Activated CD4-positive, alpha-beta T cell treated with anti-CD3 and anti-CD28 coated beads, Interleukin-10, Interleukin-2, amounts not matched to agents 100 ng/mL and 50 ng/mL, durations not matched to agents 16 hours and 8 hours (primary cell): ENCODE measurements at places on chromosomes 3 and 15.
A peak's percentile ranks its signal among the peaks of the same experiment; 100 is the strongest.

- no peak for DNase-seq
Measured at GRCh38 chr15:88658972-88659931, 20.4 kb downstream of the ISG20 start.

GRCh38 chr15:77009646-77010311 lies 14.9 kb downstream of the PSTPIP1 start:
- no peak for DNase-seq

DNA sequence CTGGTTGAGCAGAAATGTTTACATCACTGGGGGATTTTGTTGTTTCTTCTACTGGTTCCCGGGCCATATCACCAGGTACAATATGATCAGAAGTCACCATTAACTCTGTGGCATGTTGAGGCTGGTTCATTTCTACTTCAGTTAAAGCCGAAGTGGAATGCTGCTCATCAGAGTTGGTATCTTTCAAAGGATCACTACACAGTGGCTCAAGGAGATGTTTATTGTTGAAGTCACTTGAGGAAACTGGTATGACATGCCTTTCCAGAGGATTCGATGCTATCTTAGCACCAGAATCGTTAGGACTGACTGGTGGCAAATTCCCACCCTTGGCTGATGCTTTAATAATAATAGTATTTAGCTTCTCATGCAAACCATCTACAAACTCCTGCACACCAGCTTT lies 49.9 kb downstream of the TASOR start:
- DNase-seq: no peak

- DNase-seq: peak; percentile 46
Measured at GRCh38 chr3:151230646-151231045, 27.6 kb upstream of the GPR171 start.

DNA sequence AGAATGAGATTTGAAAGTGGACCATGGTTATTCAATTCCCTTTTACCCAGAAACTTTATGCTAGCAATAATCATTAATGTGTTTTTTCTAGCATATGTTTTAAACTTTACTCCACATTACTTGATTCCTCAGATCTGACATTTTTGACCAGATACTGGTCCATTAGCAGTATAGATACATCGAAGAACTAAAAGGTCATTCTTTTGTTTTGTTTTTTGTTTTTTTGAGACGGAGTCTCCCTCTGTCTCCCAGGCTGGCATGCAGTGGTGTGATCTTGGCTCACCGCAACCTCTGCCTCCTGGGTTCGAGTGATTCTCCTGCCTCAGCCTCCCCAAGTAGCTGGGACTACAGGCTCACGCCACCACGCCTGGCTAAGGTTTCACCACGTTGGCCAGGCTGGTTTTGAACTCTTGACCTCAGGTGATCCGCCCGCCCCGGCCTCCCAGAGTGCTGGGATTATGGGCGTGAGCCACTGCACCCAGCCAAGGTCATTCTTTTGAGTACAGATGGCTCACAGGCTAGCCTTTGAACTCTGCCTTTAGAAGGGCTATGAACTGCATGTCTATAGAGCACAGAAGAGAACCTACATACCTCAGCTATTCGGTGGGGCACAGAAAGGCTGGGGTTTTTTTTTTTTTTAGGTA lies 28.6 kb downstream of the CHP1 start:
- no peak for DNase-seq

DNA sequence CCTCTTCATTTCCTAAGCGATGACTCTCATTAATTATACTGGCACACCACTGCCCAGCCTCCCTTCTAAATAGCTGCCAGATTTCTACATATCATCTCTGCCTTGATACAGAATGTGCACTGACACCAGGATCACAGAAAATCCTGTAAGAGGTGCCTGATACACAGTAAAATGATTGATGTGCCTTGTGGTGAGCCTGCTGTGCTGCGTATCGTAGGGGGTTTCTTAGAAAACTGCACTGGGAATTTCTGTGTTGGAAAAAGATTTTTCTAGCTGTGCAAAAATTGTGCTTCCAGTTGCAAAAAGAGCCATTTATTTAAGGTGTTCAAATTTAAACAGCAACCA lies 3.0 kb upstream of the PLCH1 start:
- DNase-seq: no peak

GRCh38 chr3:90062631-90063200 lies 955.3 kb downstream of the EPHA3 start:
- DNase-seq: no peak

DNA sequence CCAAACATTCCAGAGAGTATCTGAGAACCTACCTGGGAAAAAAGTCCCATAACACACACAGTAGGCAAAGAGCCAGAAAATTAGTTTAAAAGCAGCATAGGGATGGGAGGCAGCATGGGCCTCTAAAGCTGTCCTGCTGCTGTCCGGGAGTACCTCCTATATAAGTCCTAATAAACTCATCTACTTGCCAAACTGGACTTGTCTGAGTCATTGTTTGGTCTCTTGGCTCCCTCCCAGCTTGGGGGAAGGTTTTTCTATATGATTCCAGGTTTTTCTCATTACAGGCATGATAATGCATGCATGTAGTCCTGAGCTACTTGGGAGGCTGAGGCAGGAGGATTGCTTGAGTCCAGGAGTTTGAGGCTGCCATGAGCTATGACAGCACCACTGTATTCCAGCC lies 17.5 kb upstream of the HACD2 start:
- DNase-seq: no peak

DNA sequence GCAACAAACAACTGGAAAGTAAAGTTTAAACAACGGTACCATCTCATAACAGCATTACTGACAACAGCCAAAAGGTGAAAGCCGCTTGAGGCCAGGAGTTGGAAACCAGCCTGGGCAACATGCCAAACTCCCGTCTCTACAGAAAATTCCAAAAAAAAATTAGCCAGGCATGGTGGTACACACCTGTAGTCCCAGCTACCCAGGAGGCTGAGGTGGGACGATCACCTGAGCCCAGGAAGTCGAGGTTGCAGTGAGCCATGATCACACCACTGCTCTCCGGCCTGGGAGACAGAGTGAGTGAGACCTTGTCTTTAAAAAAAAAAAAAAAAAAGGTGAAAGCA lies 4.4 kb downstream of the TNK2 start:
- DNase-seq: no peak

DNA sequence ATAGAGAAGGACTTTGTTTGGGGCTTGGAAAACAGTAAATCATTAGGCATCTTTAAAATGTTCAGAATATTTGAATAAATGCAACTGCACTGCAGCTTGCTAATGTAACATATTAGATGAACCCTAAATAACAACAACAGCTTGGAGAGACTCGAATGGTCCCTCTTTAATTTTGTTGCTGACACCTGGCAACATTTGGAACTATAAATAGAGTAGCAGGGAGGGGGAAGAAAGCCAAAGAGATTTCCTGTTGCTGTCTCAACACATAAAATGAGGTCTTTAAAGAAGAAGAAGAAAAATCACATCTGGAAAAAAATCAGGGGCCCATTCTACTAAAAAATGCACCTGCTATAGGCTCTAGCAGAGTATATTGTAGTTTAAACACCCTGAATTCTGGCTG lies 49.9 kb upstream of the DPPA4 start:
- no peak for DNase-seq

GRCh38 chr3:143170676-143171075 lies 51.1 kb downstream of the CHST2 start:
- DNase-seq: peak; percentile 22

GRCh38 chr3:10204921-10205320 lies 40.2 kb downstream of the IRAK2 start:
- DNase-seq: no peak

- DNase-seq: no peak
Measured at GRCh38 chr3:50571486-50571885, 2.2 kb downstream of the HEMK1 start.

DNA sequence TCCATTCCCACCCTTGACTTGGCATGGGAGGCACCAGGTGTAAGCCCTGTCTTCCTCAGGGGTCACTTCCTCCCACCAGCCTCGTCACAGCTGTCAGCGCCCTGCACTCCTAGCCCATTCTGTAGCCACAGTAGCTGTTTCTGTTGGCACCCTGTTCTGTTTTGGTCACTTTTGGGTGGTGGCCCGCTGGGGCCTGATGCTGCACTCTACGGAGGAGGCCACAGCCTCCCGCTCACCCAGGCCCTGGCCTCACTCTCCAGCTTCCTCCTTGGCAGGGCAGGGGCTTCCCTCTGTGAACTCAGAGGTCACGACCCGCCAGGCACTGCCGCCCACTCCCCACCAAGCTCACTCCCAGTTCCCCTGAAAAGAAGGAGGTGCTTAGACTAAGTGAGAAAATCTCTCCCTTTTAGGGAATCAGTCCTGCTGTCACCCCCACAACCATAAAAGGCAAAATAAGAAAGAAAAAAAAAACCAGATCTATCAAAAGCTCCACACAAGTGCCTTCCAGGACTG lies 68.4 kb downstream of the MGLL start:
- no peak for DNase-seq

DNA sequence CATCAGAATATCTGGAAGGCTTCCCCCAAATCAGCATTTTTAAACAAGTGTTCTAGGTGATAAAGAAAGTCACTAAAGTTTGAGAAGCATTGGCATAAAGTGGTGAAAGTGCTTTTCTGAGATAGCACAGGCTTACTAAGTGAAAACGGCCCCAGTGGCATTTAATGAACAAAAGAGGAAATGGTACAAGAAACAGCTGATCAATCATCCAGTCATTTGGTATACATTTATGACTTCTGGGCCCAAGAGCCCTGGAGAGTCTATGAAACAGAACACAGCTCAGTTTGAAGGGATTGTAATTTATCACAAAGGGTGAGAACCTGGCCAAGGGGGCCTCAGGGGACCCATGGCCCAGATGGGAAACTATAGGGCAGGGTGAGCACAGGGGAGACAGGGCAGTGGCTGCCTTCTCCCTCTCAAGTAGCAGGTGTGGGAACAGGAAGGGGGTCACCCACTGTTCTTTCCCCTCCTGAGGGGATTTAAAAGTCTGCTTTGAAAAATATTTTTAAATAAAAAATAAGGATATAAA lies 265.5 kb upstream of the ROPN1 start:
- DNase-seq: no peak

DNA sequence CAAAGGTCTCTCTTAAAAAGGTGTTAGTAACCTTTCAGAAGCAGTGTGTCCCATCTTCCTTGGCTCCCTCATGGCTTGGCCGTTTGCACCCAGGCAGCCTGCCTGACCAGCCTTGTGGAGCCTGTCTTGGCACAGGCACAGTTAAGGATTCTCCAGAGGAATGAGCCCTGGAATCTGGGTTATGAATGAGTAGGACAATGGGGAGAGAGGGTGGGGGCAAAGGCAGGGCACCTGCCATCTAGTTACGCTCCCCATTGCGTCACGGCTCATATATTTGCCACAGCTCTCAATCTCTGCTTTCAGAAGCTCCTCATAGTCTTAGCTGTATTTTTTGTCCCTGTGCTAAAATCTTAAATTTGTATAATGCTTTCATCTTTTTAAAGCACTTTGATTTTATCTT lies 50.6 kb downstream of the WDR76 start:
- no peak for DNase-seq

GRCh38 chr15:40257656-40258450 lies 19.0 kb downstream of the PAK6 start:
- no peak for DNase-seq

DNA sequence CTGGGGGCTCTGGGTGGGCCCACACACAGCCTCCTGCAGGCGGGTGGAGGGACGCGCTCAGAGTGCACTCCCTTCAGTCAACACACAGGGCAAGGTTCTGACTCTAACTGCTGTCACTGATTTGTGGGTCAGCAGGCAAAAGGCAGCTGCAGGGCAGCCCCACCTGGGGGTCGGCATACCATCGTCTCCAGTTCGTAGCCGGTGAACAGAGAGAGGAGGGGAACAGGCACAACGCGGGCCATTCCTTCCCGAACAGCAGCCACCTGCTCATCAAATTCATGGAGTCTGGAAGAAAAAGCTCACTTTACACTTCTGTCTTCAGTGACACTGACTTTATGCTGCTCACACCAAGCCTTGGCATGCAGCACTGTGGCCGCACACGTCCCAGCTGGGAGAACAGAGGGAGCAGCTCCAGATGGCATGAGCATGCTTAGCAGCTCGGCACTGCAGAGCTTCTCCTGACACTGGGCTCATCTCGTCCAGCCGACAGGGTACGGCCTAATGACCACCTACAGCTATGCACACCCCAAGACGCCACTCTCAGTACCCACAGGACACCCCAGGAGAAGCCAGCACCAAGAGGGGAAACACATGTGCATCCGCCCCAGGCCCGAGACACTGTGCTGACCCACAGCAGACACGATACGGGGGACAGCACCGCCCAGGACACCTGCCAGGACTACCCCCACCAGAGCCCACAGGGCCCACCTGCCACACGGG lies 14.4 kb upstream of the OCA2 start:
- no peak for DNase-seq

- peak; percentile 24 for DNase-seq
Measured at GRCh38 chr3:48928679-48929078, 10.0 kb downstream of the ARIH2 start.

- DNase-seq: peak; percentile 50
Measured at GRCh38 chr15:73851689-73852088, 21.7 kb upstream of the TBC1D21 start.

- no peak for DNase-seq
Measured at GRCh38 chr15:98506711-98507110, 141.6 kb upstream of the IGF1R start.

DNA sequence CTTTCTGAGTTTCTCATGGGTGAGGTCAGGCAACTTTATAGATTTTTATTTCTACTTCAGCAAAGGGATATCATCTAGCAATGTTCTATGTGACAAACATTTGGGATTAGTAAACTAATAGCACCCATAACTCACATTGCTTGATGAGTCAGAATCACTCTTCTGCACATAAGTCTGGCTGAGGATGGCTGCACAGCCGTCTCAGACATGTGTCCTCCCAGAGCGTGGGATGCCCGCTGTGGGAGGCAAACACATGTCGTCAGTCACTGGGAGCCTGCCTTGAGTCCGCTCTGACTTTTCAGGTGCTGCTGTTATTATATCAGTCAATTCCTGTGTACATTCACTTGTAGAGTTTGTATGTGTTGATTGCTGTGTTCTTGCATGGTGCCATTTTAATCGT lies 230.7 kb upstream of the TRIM42 start:
- no peak for DNase-seq

GRCh38 chr3:151541178-151541577 lies 80.3 kb upstream of the IGSF10 start:
- no peak for DNase-seq

GRCh38 chr3:149044339-149045083 lies 41.8 kb downstream of the HLTF start:
- peak; percentile 20 for DNase-seq

DNA sequence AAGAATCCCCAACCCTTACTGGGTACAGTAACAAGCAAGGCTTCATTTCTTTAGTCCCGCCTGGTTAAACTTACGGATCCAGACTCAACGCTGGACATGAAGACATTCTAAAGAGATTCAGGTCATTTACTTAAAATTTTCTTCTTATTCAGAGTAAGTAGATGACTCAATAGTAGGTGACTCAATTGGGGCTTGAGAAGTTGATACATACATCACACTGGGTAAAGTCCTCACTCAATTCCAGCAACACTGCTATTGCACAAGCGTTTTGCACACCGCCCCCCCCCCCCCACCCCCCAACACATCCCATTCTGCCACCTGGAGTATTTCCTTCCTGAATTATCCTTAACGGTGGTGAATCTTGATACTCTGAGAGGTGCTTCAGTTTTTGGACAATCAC lies 610.0 kb downstream of the FOXP1 start:
- DNase-seq: peak; percentile 29

- no peak for DNase-seq
Measured at GRCh38 chr3:18264361-18264760, 160.8 kb downstream of the SATB1 start.
